ENCODE measurements at places on chromosomes 5 and 9.

DNA sequence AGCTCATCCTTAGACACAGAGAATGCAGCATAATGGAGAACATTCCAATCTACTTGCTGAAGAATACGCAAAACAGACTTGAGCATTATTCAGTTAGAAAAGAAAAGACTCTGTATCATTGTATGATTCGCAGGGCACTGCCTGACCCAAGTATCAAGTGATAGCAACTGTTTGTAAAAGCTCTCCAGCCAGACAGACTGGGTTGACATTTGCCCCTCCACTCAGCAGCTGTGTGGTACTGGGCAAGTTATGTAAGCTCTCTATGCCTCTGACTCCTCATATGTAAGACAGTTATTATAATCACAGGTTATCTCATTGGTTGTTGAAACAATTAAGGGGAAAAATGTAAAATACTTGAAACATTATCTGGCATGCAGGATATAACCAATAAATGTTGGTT, 505.0 kb downstream of the ELAVL2 start:
- no peak for DNase-seq

GRCh38 chr9:129900263-129901027, 65.2 kb downstream of the USP20 start:
- no peak for DNase-seq

GRCh38 chr5:159031513-159031912, 68.2 kb downstream of the EBF1 start:
- no peak for DNase-seq

DNA sequence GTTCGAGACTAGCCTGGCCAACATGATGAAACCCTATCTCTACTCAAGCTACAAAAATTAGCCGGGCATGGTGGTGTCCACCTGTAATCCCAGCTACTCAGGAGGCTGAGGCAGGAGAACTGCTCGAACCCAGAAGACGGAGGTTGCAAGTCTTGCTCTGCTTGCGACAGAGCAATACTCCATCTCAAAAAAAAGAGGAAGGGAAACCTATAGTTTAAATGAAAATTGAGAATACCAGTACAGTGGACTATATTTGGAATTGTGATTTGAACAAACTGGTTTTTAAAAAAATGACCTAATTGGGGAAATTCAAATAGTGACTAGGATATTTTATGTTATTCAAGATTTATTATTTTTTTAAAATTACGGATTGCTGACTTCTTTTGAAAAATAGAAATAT, 33.2 kb downstream of the DIAPH1 start:
- no peak for DNase-seq

- no peak for DNase-seq
Measured at GRCh38 chr5:121408778-121409177, 442.9 kb upstream of the FTMT start.

DNA sequence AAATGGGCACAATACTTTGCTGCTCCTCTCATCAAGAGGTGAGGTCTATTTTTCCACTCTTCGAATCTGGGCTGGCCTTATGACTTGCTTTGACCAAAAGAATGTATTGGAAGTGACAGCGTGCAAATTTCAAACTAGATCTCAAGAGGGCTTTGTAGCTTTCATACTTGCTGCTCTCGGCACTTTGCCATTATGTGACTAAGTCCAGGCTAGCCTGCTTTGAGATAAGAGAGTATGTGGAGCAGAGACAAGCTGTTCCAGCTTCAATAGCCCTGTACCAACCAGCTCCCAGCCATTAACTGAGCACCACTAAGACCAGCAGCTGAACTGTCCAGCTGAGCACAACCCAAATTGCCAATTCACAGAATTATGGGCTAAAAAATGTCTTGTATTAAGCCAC, 124.6 kb downstream of the ACER2 start:
- peak; percentile 10 for DNase-seq

DNA sequence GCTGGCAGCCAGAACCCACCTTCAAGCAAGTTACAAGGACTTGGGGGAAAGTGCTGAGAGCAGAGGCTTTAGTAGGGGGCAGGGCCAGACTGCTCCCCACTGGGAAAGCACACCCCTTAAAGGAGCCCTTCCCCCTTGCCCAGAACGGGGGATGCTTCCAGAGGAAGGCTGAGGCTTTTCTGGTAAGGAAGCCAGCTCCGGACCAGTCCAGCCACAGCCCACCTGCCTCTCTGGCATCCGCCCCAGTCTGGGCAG, 4.2 kb upstream of the DPM2 start:
- DNase-seq, result no peak

DNA sequence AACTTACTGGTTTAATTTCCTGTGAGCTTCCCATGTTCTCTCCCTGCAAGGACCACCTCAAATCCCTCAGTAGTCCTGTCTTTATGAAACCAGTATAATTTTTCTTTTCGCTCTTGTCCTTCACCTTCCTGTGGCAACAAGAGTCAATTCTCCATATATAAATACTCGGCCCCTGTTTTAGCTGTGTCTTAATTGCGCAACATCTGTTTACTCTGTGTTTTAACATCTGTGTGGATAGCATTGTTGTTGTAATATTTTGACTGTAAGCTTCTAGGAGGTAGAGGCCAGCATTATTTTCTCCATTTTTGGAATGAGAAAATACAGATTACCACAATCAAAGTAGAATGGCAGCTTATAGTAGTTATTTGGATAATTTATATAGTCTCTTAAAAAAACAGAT, 30.2 kb upstream of the CDKN2B start:
- DNase-seq, result no peak

Data from hematopoietic multipotent progenitor cell treated with erythropoietin and hydrocortisone succinate and interleukin-3 and kit ligand, for 8 days (in vitro differentiated cells).